ENCODE measurements at places on chromosomes 11 and 22. TPM values are rescaled to one million over a fixed set of nuclear protein-coding genes. Genes with fewer than 3 reads are reported as not detected.

BRSK2 gene
- total RNA-seq = 6.8 TPM

DDI1 gene
- total RNA-seq = not detected

FXYD2 gene
- 16.3 TPM for total RNA-seq

RAG2 gene
- not detected for total RNA-seq

RNF169 gene
- total RNA-seq = 6.8 TPM

BTBD18 gene
- total RNA-seq = not detected

KCNJ1 gene
- total RNA-seq = not detected

OR5F1 gene
- total RNA-seq = not detected

TTLL12 gene
- total RNA-seq = 24.4 TPM

ZBTB16 gene
- total RNA-seq = not detected

RBMXL2 gene
- not detected for total RNA-seq

OSBPL5 gene
- 7.0 TPM for total RNA-seq

TMEM86A gene
- 0.44 TPM for total RNA-seq

GPR83 gene
- 0.07 TPM for total RNA-seq

SEPTIN3 gene
- total RNA-seq = 1.2 TPM

PGA5 gene
- total RNA-seq = not detected

TECTA gene
- total RNA-seq = 0.04 TPM

CCDC90B gene
- total RNA-seq = 54.8 TPM

PYGM gene
- 0.30 TPM for total RNA-seq

TMEM191B gene
- 1.1 TPM for total RNA-seq

OOSP1 gene
- total RNA-seq = not detected

BAIAP2L2 gene
- 4.3 TPM for total RNA-seq

LDHAL6A gene
- total RNA-seq = not detected

OLFML1 gene
- not detected for total RNA-seq

GAS2 gene
- total RNA-seq = 0.77 TPM

ANKRD13D gene
- 21.2 TPM for total RNA-seq

OR10A2 gene
- total RNA-seq = not detected

LIF gene
- 40.5 TPM for total RNA-seq

SYTL2 gene
- total RNA-seq = 17.3 TPM

RGL4 gene
- not detected for total RNA-seq

CFAP300 gene
- 6.5 TPM for total RNA-seq

MUC5B gene
- 3.7 TPM for total RNA-seq

OR52H1 gene
- total RNA-seq = not detected

OR6T1 gene
- total RNA-seq = not detected

NRXN2 gene
- 0.40 TPM for total RNA-seq
